ENCODE measurements at places on chromosomes 2 and 18.

GRCh38 chr2:156909983-156910382 lies 347.5 kb upstream of the GALNT5 start:
- DNase-seq: no peak

GRCh38 chr18:58633874-58634273 lies 5.0 kb upstream of the ALPK2 start:
- DNase-seq: no peak

DNA sequence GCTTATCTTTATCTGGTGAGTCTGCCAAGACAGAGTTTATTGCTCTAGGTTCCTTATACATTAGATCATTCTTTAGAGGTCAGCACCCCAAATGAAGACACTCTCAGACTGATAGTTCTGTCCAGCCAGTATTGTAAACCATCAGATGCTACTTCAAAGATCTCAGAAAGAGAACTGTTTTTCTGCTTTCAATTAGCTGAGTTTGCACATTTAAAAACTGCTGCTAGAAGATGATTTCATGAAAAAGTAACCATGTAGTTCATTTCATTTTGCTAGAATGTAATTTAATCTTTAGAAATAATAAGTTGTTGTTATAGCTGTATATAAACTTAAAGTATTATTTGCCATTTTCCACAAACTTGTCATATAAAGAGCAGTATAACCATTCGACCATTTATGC lies 344.5 kb upstream of the ATP5MC3 start:
- no peak for DNase-seq

GRCh38 chr18:54616220-54616848 lies 25.3 kb downstream of the DYNAP start:
- no peak for DNase-seq

- no peak for DNase-seq
These were observed 335.2 kb upstream of the LRATD1 start for GRCh38 chr2:14297340-14297739.
